Activated naive CD4-positive, alpha-beta T cell treated with anti-CD3 and anti-CD28 coated beads, Interleukin-2, amount 10 ng/mL, durations not matched to agents 7 days and 5 days (primary cell): ENCODE measurements at places on chromosomes 3 and 15.

DNA sequence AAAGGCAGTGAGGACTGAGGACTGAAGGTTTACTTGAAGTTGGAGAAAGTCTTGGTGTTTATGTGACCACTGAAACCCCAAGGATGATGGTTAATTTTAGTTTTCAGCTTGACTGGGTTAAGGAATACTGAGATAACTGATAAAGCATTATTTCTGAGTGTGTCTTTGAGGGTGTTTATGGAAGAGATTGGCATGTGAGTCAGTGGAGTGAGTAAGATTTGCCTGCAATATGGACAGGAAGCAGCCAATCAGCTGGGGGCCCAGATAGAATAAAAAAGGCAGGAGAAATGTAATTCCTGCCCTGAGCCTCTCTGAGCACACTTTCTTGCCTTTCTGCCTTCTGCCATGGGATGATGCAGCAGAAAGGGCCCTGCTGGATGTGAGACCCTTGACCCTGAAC lies 92.4 kb downstream of the KBTBD8 start:
- no peak for DNase-seq

GRCh38 chr3:175304404-175304803 lies 445.3 kb downstream of the NAALADL2 start:
- DNase-seq = no peak

DNA sequence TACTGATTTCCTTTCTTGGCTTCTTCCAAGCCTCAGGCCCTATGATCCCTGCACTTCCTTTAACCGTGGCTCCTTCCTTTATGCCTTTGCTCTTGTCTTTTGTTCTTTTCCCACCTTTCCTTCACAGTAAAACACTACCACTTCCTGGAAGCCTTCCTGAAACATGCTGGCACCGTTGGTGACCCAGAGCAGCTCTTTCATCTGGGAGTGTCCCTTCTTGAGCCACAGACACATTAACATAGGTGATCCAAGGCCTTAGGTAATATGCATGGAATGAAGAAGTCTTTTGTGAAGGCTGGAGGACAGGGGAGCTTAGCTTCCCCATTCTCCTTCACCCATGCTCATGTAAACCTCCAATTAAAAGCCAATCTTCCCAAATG lies 39.4 kb downstream of the AMOTL2 start:
- no peak for DNase-seq

DNA sequence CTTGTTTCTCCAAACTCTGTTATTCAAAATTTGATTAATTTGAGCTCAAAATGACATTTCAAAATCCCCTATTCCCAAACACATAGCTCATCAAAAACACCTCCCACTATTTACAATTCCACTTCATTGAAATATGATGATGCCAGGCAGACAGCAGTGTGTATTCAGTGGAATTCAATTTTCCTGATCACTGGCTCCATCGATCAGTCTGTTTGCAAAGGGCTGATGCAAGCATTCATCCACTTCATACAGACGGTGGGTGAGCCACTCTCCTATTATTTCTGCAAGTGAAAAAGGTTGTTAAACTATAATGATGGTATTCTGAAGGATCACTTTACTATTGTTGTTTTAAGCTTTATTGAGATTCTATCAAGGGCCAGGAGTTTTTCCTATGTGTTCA lies 90.7 kb downstream of the RTP4 start:
- no peak for DNase-seq

- DNase-seq = no peak
These were observed 52.8 kb downstream of the DHX30 start for GRCh38 chr3:47855461-47856383.

- no peak for DNase-seq
These were observed 59.7 kb upstream of the ROPN1 start for GRCh38 chr3:124051636-124052035.
